ENCODE measurements at places on chromosomes 16 and 17.

GRCh38 chr16:67210069-67210937 lies 11.4 kb downstream of the ELMO3 start:
- no peak for DNase-seq

- no peak for DNase-seq
These were observed 4.6 kb downstream of the KRT33A start for GRCh38 chr17:41345992-41346391.

GRCh38 chr16:85429776-85430522 lies 183.2 kb upstream of the GSE1 start:
- no peak for DNase-seq

- DNase-seq: no peak
These were observed 63.4 kb downstream of the BRIP1 start for GRCh38 chr17:61799812-61800484.

GRCh38 chr17:50218771-50219315 lies 17.4 kb upstream of the COL1A1 start:
- no peak for DNase-seq

DNA sequence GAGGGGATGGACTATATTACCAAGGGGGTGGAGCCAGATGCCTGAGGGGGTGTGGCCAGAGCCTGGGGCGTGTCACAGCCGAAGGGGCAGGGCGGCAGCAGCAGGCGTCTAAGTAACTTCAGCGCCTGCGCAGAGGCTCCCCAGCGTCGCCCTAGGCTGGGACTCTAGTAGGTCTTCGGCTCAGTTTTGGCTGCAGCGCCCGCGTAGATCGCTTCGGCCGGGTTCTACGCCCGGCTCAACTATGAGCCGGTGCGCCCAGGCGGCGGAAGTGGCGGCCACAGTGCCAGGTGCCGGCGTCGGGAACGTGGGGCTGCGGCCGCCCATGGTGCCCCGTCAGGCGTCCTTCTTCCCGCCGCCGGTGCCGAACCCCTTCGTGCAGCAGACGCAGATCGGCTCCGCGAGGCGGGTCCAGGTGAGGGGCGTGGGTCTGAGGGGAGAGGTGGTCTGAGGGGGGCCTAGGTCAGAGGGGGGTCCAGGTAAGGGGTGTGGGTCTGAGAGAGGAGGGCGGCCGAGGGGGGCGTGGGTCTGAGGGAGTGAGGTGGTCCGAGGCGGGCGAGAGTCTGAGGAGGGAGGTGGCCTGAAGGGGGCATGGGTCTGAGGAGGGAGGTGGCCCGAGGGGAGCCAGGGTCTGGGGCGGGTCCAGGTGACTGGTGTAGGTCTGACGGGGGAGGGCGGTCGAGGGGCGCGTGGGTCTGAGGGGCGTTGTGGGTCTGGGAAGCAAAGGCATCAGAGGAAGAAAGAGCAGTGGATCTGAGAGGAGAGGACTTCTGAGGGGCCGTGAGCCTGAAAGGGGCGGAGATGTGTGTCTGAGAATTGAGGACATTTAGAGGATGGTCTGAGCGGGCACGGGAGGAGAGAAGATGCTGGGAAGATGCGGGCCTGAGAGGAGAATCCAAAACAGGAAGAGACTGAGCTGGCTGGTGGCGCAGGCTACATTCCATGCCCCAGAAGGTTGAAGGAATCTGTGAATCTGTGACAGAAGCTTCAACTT lies at the start of gene LPCAT2:
Gene LPCAT2, plus strand, starts transcription at position 132 of the 991 bp plus-strand sequence. Its CDS starts 110 bp downstream, at position 242.
- peak; percentile 87 for DNase-seq

- DNase-seq: peak; percentile 71
These were observed 20.9 kb downstream of the RGS9 start for GRCh38 chr17:65158041-65158440.

DNA sequence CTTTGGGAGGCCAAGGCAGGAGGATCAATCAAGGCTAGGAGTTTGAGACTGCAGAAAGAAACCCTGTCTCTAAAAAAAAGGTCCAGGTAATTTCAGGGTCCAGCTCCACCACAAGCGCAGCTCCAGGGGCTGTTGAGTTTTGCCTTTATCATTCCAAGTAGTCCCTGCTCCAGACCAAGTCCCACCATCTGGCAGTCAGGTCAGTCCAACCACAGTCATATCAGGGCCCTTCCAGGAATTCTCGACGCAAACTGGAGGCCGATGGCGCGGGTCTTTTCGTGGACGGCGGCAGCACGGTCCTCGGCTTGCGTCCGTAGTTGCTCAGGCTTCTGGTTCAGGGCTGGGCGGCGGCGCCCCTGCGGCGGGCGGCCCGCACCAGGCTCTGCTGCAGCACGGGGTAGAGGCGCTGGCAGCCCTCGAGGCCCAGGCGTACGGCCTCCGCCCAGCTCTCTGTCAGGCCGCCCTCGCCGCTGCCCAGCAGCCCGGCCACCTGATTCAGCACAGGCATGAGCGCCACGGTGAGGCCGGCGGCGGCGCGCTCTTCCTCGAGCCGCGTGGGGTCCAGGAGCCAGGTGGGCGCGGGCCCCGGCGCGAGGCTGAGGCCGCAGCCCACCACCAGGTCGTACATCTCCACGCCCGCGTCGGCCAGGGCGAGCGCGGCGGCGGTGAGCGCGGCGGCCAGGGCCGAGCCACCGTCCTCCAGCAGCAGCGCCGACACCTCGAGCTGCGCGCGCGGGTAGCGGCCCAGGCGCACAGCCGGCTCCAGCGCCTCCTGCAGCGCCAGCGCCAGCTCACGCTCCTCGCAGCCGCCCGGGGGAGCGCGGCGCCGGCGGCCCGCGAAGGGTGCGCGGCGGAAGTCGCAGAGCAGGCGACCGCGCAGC lies 752 bp downstream of the EXOSC6 start:
- peak; percentile 26 for DNase-seq

DNA sequence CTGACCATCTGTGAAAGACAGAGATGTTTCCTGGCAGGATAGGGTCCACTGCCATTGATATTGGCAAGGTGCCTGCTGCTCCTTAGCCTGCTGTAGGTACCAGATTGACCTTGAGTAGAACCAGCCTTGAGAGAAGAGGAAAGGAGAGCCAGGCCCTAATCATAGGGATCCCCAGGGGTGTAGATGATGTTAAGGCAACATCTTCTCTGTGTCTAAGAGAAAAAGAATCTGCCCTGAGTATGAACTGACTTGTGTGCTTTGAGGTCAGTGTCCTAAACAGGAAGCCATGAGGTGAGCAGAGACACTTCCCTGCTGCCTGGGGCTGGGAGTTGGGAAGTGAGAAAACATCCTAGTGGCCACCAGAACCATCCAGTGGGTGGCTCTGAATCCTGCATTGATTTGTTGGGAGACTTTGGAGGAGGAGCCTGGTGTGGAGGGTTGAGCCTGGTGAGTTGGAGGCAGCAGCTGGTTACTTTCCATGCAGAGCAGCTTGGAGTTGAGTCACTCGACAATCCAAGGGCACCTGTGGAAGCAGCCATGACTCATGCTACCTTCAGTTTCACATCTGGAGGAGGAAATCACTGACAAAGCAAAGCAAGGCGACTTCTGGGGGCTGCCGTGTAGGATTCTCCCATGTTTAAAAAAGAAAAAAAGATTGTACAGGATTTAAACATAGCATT lies 47.8 kb downstream of the BMERB1 start:
- no peak for DNase-seq

GRCh38 chr16:22711847-22712246 lies 102.1 kb upstream of the HS3ST2 start:
- DNase-seq: no peak

DNA sequence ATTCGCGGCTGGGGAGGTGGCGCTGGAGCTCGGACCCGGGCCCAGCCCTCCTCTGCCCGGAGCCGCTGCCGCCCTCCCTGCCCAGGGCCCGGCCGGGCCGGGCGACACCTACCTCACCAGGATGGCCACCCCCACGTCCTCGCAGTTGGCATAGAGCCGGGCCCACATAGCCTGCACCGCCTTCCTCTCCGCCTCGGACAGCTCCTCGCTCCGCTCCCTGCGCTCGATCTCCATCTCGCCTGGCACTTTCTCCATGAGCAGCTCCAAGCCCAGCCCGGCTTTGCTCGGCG lies 276 bp downstream of the CYGB start:
- DNase-seq: no peak

DNA sequence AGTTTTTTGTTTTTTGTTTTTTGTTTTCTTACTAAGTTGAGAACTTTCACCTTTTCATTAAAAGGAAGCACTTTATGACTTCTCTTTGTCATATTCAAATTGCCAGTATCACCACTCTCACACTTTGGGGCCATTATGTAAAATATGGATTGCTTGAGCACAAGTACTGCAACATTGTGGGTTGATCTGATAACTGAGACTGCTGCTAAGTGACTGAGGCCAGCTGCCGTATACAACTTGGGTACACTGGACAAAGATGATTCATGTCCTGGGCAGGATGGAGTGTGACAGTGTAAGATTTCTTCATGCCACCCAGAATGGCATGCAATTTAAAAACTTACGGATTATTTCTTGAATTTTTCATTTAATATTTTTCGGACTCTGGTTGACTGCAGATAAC lies 7.8 kb downstream of the TTC19 start:
- no peak for DNase-seq

DNA sequence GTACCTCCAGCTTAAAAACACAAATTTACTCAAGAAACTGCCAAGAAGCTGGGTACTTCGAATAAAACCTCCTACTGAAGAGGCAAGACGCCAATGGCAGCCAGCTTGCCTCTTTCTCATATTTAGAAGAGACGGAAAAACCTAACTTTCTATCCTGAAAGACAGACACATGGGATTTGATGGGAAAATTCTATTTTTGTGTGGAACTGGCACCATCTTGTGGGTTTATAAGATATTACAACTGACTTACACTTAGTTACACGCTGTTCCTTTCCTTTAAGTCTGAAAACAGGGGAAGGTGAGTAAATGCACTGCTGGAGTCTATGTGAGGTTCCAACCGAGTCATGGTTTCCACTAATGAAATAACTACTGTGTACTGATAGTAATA lies 10.3 kb downstream of the ZNF18 start:
- no peak for DNase-seq

DNA sequence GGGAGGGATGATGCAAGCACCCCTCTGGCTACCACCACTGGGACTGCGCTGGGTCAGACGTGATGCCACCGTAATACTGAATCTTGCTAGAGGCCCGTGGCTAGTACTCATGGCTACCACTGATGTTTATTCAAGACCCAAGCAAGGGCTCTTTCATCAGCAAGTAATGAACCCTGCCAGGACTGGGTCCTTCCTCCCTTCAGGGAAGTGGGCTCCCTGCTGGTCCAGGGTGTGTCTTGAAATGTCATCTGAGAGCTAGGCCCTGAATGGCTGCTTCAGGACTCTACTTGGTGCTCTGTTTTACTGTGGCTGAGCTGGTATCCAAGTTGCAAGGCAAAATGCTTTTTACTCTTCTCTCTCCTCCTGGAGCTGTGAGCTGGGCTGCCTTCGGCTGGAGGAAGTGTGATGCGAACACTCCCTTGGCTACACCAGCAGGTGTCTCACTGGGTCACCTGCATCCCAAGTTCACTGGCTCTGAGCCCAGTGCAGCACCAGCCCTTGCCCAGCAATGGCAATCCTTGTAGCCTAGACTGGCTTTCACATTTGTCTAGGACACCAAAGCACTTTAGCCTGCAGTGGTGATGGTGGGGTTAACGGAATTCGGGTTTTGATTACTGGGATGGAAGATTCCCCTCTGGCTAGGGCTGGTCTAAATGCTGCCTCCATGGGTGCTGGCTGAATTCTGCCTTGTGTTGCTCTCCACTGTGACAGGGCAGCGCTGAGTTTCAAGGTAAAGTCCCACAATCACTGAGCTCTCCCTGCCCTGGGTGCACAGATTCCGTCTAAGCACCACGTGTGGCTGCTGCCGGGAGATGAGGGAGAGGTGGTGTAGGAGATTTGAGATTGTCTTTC lies 98.6 kb downstream of the USP22 start:
- no peak for DNase-seq

- no peak for DNase-seq
These were observed 31.5 kb downstream of the FA2H start for GRCh38 chr16:74743045-74743667.

DNA sequence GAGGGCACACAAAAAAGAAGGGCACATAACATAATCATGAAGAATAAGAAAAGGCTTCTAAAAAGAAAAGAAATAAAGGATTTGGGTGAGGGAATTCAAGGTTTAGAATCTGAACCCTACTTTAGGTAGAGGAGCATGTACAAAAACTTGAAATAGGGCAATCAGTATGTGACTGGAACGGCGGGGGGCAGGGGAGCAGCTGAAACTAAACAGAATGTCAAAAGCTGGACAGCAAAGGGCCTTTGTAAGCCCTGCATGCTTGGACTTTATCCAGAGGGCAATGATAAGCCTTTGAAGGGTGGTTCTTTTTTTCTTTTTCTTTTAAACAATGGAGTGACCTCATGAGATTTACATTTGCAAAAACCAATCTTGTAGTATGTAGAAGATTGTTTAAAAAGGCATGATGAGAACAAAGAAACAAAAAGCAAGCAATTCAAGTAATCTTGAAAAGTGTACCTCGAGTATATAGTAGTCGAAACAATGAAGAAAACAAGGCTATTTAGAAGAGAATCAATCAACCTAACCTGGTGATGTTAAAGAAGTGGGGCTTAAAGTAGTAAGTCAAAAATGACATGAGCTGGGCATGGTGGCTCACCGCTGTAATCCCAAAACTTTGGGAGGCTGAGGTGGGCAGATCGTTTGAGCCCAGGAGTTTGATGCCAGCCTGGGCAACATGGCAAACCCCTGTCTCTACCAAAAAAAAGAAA lies 46.7 kb upstream of the ANKFY1 start:
- DNase-seq: no peak

DNA sequence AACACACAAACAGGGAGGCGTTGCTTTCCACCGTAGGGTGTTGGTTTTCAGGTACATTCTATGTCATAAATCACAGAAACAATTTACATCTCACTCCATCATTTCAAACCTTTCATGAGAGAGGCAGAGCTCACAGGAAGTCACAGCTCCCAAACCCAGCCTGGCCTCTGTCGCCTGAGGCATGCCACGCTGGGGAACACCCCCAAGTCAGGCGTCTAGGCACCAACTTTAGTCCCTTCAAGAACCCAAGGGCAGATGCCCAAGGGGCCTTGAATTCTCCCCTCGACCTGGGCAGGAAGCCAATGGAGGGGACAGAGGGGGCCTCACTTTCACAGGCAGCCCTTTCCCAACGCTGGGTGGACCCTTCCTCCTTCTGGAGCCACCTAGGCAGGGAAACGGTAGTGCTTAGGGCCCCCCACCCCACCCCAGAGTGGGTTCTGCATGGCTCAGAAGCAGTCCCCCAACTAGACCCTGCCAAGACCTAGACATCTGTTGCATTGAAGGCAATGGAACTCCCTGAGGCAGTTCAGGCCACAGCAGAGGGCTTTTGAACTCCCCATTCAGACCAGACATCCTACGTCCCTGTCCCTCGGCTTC lies 10.6 kb downstream of the TBX4 start:
- no peak for DNase-seq

DNA sequence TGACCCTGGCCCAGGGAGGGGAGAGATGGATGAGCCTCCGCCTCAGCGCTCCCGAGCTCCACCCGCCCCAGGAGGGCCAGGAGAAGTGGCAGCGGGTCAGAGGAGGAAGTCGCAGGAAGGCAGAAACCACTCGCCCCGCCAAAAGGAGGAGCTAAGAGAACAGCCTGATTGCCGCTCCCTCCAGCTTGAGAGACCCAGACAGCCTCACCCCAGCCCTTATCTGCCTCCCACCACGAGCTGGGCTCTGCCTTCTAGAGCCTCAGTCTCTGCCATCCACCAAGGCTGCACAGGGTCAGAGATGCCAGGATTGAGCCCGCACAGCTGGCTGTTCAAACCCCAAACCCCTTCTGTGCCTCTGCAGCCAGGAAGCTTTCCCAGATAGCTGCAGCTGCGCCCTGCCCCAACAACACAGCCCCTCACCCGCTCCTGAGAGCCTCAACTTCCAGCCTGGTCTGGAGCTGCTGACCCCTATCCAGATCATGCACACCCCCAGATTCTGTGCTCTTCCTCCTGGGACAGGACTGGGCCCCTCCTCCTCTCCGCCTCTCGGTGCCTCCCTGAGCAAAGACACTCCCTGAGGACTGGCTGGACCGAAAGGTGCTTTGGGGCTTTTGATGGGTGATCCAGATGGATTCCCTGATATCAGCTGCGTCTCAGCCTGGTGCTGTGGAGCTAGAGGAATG lies 1.0 kb upstream of the ATP2A3 start:
- no peak for DNase-seq
